Immature natural killer cell (primary cell): ENCODE measurements at places on chromosomes 1 and 21. TPM values are rescaled to one million over a fixed set of nuclear protein-coding genes. Genes with fewer than 3 reads are reported as not detected.

DNA sequence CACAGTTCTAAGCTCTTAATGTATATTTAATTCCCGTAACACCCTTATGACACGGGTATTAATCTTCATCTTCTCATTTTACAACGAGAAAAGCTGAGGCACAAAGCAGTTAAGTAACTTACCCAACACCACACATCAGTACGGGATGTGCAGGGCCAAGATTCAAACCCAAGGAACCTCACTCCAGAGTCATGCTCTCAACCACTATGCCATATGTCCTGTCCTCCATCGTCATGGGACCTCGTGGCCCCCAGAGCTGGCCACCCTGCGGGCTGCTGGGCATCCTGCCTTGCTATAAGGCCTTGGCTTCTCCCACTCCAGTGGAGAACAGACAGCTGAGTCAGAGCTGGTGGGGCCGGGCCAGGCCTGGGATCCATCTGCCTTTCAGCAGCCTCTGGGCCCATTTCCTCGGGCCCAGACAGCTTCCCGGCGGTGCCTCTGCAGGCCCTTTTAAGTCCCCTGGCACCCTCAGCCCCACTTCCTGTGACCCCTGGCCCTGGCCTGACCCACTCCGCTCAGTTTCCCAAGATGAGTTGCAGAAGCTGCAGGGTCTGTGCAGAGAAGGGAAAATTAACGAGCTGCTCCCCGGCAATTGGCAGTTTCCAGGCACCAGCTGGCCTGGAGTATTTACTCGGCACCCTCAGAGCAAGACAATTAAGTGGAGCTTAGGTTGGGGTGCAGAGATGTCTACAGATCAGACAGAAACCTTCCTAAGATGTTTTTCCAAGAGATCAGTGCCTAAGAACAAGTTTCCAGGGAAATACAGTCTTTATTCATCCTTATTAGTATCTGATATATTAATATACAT is 98.2 kb downstream of the EPHB2 start:
- no peak for DNase-seq

- no peak for DNase-seq
These were observed 958 bp downstream of the NFYC start for GRCh38 chr1:40692429-40692895.

DNA sequence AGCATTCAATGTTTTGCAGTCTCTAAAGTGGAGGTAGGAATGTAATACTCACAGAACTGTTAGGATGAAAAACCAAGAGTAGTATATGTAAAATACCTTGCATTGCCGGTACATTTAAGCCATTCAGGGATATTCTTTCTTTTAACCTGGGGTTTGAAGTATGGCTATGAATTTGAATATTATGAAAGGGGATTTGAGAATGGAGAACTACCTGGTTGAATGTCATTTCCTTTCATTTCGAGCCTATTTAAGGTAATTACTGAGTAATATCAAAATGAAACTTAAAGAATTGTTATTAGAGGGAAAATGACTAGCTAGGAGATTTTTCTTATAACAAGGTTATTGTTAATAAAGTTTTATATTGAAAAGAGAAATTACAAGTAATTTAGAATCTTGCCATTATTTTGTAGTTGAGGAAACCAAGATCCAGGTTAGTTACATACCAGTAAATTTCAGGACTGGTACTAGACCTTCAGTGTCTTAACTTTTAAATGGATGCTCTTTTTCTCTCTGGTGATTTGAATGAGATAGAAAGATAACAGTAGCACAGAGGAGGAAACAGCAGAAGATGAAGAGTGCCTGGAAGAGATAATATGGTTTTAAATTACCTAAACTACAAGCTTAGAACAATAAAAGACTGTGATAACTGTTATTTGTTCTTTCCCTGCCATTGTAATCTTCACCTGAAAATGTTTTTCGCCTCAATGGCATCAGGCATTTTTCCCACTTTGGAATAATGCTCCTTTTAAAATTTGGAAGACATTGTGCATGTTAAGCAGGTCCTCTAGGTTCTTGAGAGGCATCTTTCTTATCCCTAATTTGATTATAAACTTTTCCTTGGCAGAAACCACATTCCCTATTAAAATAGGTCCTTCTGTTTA is 103.2 kb downstream of the PKN2 start:
- DNase-seq = no peak

- no peak for DNase-seq
These were observed 117.6 kb downstream of the PTGER3 start for GRCh38 chr1:70930062-70930461.

GRCh38 chr1:228016653-228017355 is 10.0 kb downstream of the WNT3A start:
- DNase-seq = no peak

DNA sequence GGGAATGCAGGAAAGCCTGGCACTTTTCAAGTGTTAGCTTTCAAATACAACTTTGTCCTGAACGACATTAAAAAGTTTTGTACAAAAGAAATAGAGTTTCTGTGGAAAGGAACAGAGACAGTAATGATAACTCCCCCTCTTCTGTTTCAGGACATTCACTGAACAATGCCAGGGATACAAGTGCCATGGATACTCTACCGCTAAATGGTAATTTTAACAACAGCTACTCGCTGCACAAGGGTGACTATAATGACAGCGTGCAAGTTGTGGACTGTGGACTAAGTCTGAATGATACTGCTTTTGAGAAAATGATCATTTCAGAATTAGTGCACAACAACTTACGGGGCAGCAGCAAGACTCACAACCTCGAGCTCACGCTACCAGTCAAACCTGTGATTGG is 189.5 kb downstream of the ADGRL2 start:
- no peak for DNase-seq

DNA sequence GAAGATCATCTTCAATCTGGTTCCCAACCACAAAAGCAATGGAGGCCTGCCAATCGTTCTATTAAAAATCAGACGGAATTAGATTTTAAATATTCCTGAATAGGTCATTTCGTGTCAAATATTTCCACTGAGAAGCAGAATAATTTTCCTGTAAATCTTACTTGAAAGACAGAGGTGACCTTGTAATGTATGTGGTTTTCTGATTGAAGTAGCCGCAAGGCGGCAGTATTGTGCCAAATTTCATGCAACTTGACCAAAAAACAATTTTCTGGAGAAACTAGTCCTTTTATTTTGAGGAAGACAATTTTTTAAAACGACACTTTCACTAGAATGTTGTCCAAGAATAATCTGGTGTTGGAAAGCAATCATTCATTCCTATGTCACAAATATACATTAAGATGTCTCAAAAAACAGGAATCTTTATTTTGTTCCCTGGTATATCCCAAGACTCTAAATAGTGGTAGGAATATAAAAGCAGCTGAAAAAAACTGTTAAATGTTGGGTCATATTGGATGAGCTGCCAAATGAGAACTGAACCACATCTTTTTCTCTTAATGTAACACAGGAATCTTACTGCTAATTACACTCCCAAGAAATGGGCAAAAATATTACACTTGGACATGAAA is 33.6 kb downstream of the SPAG17 start:
- DNase-seq = no peak

GRCh38 chr1:203296460-203297073 is 8.8 kb upstream of the BTG2 start:
- no peak for DNase-seq

DNA sequence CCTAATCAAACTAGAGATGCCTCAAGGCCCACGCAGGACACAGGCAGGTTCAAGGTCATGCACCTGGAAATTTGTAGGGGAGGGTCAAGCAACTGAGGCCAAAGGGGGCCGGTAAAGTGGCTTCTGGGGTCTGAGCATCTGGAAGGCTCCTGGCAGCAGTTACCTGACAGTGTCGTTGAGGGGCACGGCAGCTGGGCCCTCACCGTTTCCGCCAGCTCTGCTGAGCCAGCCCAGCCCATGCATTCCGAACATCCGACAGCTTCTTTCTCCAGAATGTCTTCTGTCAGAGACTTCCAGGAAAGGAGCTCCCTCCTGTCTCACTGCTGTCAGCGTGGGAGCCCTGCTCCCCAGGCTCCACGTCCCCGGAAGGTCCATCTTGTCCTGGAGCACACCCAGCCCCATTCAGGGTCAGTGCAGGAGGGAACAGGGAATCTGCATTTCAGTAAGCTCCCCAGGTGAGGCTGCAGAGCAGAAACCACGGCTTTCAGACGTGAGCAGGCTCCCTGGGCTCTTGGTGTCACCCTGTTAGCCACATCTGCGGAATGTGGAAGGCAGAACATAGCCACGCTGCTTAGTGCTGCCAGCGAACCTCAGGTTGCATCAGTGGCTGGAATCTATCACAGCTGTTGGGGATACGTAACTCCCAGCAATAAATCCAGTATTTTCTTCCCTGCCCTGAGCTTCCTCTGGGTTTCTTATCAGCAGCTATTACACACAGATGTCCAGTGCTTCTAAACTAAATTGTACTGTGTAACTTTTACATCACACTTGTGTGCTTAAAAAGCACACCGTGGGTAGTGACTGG is 36.3 kb upstream of the FAM3B start:
- no peak for DNase-seq

GRCh38 chr1:19411612-19412011 is 73.7 kb downstream of the CAPZB start:
- no peak for DNase-seq

DNA sequence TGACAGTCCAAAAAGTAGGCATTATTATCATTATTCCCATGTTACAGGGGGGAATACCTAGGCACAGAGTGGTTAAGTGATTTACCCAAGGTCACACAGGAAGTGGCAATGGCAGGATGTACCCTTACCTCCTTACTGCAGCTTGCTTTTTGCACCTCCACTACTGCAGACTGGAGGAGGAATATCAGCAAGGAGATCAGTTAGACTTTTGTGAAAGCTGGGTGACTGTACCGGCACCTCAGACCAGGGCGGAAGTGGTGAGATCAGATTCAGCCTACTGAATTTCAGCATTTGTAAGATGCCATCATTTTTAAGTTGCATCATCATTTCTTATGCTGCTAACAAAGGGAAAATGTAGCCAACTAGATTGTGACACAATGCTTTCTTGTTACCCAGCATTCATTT is 4.5 kb downstream of the ADARB1 start:
- peak; percentile 87 for DNase-seq

GRCh38 chr21:41229509-41230248 is 61.7 kb downstream of the BACE2 start:
- no peak for DNase-seq

DNA sequence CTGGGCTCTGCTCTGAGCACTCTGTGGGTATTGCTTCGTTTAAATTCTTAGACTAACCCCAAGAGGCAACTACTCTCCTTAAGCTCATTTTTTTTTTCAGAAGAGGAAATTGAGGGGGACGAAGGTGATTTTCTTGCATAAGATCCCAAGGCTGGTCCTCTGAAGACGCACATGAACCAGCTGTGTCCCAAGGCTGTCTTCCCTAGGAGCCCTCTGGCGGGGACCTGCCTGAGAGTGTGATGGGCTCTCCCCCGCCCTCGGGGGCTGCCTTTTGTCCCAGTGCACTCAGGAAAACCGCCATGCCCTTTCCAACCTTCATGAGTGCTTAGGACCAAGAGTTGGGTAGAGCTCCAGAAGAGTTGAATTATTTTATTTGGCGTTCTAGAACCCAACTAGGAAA is 21.7 kb downstream of the UMODL1 start:
- DNase-seq = no peak

DNA sequence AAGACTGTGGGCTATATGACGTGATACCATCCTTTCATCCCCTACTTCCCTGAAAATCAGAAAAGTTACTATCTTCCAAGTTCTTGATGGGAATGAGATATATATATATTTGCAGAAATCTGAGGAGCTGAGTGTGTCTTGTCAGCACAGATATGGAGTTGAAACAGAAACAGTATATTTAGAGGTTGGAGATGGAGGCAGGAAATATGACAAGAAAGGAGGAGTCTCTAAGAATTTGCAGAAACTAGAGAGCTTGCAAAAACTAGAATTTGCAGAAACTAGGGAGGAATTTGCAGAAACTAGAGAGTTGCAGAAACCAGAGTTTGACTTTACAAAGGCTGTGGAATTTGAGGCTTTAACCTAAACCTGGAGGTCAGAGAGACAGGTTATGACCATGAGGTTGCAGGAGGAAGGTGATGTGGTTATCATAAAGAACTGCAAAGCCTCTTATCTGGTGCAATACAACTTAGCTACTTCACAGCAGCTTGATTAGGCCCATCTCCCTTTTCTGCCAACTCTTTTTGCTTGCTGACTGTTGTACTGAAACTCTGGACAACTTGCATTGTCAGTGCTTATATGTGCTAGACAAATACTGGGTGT is 22.3 kb downstream of the XCL2 start:
- peak; percentile 53 for DNase-seq

GRCh38 chr1:153881751-153882150 is 41.0 kb downstream of the GATAD2B start:
- DNase-seq = no peak

The HTR6 gene
- not detected for polyA plus RNA-seq

The CELF3 gene
- polyA plus RNA-seq = not detected

The PDIK1L gene
- 3.3 TPM for polyA plus RNA-seq

The TP73 gene
- polyA plus RNA-seq = not detected

The SEMA4A gene
- polyA plus RNA-seq = 3.2 TPM

The BSDC1 gene
- polyA plus RNA-seq = 50.3 TPM

The TFF2 gene
- polyA plus RNA-seq = not detected

The AVPR1B gene
- polyA plus RNA-seq = not detected

The SLC16A4 gene
- 0.80 TPM for polyA plus RNA-seq
